ENCODE measurements at places on chromosomes 11 and 22.

- DNase-seq = no peak
Measured at GRCh38 chr11:30707110-30707509, 121.0 kb upstream of the MPPED2 start.

- no peak for DNase-seq
Measured at GRCh38 chr11:119550053-119550752, 127.2 kb upstream of the THY1 start.

- no peak for DNase-seq
Measured at GRCh38 chr11:29309992-29310391, 706.8 kb downstream of the KCNA4 start.

GRCh38 chr11:33606762-33607161 is 93.9 kb downstream of the C11orf91 start:
- no peak for DNase-seq

GRCh38 chr11:115042002-115042401 is 363.7 kb downstream of the NXPE2 start:
- no peak for DNase-seq

DNA sequence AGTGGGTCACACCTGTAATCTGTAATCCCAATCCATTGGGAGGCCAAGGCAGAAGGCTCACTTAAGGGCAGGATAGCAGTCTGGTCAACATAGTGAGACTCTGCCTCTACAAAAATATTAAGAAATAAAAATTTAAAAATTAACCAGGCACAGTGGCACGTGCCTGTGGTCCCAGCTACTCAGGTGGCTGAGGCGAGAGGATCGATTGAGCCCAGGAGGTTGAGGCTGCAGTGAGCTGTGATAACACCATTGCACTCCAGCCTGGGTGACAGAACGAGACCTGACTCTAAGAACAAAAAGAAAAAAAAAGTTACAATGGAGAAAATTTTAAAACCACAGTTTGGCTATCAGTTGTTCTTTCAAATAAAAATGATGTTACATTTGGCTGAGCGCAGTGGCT is 13.4 kb upstream of the SYNGR1 start:
- DNase-seq = no peak

DNA sequence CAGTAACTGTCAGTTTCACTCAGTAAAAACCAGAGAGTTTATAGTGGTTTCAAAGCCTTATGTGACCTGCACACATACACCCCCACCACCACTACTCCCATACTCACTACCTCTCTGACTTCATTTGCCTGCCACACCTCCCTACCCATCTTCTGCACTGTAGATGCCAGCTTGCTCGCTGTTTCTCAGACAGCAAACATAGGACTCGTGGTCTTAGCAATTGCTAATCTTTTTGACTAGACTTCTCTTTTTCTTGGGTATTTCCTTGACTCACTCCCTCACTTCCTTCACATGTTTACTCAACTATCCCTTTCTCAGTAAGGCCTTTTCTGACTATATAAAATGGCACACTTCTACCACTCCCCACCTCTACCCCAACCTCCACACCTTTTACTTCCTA is 27.8 kb downstream of the CEP295 start:
- DNase-seq = peak; percentile 66

- no peak for DNase-seq
Measured at GRCh38 chr11:59285716-59286260, 72.9 kb upstream of the OR5AN1 start.

DNA sequence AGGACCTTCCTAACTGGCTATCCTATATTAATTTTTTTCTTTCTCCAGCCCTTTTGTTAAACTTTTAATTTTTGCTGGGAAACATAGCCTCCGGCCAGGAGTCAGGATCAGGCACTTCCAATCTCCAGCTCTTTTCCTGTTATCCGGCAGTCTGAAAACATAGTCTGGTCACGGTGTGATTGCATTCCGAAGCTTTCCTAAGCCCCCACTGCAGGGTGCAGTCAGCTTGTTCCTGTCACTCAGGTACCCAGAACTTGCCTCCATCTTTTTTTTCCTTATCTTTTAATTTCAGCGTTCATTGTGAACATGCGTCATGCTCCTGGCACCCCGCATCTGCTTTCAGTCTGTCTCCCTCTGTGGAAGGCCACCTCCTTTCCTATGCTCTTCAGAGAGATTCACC is 59.4 kb downstream of the GRK3 start:
- no peak for DNase-seq

DNA sequence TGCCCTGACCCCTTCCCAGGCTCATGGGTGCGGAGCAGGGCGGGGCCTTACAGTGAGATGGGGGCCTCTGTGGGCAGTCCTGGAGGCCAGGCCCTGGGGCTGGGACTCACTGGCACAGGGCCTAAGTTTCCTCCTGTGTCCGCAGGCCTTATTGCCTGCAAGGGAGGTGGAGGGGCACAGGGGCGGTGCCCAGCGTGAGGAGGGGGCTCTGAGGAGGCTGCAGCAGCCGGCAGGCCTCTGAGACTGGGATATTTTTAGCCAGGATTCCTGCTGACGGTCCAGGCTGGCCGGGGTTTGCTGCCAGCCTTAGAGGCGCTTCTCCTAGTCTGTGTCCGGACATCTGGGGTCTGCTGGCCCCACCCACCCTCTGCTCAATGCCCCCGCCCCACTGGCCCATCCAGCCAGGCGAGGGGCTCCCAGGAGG is 5.7 kb upstream of the RTN4R start:
- DNase-seq = no peak

DNA sequence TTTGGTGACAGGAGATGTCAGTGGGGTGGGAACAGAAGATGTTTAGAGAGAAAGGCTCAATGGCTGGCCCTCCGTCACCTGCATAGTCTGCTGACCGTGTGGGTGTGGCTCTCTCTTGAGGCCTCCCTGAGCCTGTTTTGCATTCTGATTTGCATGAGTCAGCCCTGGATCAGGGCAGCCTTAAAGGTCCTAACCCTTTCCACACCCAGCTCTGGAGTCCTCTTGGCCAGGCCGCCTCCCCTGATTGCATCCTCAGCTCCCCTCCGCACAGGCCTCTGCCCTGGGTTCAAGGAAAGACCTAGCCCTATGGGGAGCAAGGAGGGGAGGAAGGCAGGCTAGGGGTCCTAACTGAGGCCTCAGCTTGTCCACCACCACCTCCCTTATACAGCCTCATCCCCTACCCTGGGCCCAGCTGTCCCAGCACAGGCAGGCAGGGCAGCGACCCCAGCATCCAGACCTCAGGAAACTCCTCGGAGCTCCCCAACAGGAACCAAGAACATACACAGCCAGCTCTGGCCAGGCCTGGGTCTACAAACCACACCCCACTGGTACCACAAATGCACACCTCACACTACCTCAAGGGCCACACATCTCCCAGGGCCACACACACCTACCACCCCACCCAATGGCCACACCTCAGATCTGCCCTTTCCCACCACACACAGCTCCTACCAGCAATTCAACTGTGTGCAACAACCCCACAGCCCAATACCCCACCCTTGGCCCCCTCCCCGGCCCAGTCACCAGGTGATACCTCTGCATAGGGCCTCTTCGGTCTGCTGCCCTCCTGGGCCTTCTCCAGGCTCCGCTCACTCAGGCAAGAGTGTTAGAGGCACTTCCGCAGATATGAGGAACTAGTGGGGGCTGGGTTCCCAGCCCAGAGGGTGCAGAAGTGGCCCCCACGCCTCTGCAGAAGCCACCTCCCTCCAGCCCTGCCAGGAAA is 13.7 kb downstream of the ARAP1 start:
- no peak for DNase-seq

GRCh38 chr22:20093418-20094196 is 13.6 kb downstream of the DGCR8 start:
- DNase-seq = no peak

- DNase-seq = no peak
Measured at GRCh38 chr22:25840891-25841290, 98.9 kb downstream of the MYO18B start.

DNA sequence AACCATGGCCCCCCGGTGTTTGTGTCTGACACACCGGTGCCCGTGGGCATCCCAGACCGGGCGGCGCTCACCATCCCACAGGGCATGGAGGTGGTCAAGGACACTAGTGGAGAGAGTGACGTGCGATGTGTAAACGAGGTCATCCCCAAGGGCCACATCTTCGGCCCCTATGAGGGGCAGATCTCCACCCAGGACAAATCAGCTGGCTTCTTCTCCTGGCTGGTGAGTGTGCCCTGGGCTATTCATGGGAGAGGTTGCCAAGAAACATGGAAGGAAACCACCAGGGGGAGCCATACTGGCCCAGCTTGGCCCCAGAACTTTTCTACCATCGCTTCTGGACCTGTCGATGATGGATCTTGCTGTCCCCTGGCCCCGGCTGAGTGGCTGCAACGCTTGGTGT is 36.5 kb downstream of the PRDM11 start:
- no peak for DNase-seq

Measured in stimulated activated CD4-positive, alpha-beta T cell treated with anti-CD3 and anti-CD28 coated beads, Interleukin-1b, Interleukin-23, amount 100 ng/mL, for 48 hours (primary cell).